ENCODE measurements at places on chromosomes 5 and 9. TPM values are rescaled to one million over a fixed set of nuclear protein-coding genes. Genes with fewer than 3 reads are reported as not detected.

SH3TC2 gene
- not detected for polyA plus RNA-seq

LCN15 gene
- not detected for polyA plus RNA-seq

LEAP2 gene
- polyA plus RNA-seq, result 0.70 TPM

TPPP gene
- polyA plus RNA-seq, result 0.31 TPM

DNA sequence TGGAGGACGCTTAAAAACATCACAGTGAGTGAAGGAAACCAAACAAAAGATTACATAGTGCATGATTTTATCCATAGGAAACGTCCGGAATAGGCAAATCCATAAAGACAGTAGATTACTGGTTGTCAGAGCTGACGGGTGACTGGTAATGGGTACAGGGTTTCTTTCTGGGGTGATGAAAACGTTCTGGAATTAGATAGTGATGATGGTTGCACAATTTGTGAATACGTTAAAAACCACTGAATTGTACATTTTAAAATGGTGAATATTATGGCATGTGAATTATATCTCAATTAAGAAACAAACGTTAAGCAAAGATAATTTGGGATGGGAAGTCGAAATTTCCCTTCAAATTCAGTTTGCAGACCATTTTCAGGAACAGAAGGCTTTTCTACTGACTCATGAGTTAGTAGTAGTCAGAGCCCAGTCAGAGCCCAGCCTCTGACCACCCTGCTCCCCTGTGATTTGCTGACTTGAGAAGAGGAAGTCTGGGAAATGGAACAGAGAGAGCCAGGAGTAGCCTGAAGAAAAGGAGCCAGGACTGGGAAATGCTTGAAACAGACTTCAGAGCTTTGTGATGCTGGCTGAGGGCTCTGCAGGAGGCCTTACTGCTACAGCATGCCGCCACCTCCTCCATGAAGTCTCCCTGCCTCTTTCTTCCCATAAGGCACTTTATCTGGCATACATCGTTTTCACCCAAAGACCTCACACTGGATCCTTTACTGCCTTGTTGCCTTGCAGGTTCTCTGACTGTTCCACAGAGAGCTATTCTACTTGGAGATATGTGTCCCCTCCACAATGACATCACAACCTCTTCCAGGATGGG lies 46.4 kb upstream of the CTNNA1 start:
- H3K4me3 ChIP-seq, result no peak overlapping the region
- no peaks in the 10 kb centered on the region for H3K36me3 ChIP-seq
- DNase-seq, result no peak
- no peaks in the 10 kb centered on the region for H3K4me1 ChIP-seq
- no peaks in the 10 kb centered on the region for H3K27me3 ChIP-seq

- no peak for DNase-seq
- no peak overlapping the region for H3K27ac ChIP-seq
- H3K27me3 ChIP-seq, result no peaks in the 10 kb centered on the region
- no peaks in the 10 kb centered on the region for H3K4me1 ChIP-seq
Measured at GRCh38 chr9:95834281-95834907, 41.1 kb upstream of the ERCC6L2 start.

DNA sequence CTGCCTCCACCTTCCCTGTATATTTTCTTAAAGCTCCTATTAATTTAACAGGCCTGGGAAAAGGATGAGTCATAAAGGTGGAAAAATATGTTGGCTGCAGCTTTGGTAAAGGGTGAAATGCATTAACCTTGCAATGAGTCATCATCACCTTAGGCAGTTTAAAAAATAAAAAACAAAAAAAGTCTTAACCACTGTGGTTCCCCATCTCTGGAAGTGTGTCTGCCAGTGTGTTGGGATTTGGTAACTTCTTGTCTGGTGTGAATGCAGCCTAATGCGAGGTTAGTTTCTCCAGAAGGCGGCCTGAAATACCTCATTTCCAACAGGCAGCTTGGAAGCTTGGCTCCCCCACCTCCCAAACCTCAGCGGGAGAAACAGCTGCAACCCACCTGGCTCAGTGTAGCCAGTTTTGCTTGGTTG lies 265.3 kb upstream of the GAS1 start:
- no peak overlapping the region for H3K27ac ChIP-seq
- no peaks in the 10 kb centered on the region for H3K4me1 ChIP-seq
- no peaks in the 10 kb centered on the region for H3K36me3 ChIP-seq
- H3K27me3 ChIP-seq, result no peaks in the 10 kb centered on the region
- DNase-seq, result no peak
- H3K4me3 ChIP-seq, result no peak overlapping the region

DNA sequence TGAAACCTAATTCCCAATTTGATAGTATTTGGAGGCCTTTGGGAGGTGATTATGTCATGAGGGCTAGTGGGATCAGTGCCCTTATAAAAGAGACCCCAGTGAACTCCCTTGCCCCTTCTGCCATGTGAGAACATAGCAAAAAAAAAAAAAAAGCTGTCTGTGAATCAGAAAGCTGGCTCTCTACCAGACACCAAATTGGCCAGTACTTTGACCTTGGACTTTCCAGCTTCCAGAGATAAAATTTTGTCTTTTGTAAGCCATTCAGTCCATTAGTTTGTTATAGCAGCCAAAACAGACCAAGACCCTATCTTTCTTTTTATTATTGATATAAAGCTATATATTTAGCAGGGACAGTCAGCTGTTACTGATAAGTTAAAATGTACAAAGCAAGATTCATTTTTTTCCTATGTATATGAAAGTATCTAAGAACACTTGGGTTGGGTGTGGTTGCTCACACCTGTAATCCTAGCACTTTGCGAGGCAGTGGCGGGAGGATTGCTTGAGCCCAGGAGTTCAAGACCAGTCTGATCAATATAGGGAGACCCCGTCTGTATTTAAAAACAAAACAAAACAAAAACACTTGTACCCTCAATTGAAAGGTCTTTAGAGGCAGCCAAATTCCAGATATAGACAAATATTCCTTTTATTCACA lies 8.1 kb upstream of the C5orf24 start:
- no peak overlapping the region for H3K4me3 ChIP-seq
- H3K4me1 ChIP-seq, result no peaks in the 10 kb centered on the region
- no peak overlapping the region for H3K27ac ChIP-seq
- DNase-seq, result no peak
- H3K27me3 ChIP-seq, result no peaks in the 10 kb centered on the region

All from naive thymus-derived CD4-positive, alpha-beta T cell (primary cell).